ENCODE measurements at places on chromosomes 12 and 14. TPM values are rescaled to one million over a fixed set of nuclear protein-coding genes. Genes with fewer than 3 reads are reported as not detected.

GRCh38 chr12:75294797-75295196 is 35.3 kb downstream of the CAPS2 start:
- DNase-seq: no peak

GRCh38 chr12:81360916-81361315 is 283.0 kb downstream of the ACSS3 start:
- DNase-seq: no peak

DNA sequence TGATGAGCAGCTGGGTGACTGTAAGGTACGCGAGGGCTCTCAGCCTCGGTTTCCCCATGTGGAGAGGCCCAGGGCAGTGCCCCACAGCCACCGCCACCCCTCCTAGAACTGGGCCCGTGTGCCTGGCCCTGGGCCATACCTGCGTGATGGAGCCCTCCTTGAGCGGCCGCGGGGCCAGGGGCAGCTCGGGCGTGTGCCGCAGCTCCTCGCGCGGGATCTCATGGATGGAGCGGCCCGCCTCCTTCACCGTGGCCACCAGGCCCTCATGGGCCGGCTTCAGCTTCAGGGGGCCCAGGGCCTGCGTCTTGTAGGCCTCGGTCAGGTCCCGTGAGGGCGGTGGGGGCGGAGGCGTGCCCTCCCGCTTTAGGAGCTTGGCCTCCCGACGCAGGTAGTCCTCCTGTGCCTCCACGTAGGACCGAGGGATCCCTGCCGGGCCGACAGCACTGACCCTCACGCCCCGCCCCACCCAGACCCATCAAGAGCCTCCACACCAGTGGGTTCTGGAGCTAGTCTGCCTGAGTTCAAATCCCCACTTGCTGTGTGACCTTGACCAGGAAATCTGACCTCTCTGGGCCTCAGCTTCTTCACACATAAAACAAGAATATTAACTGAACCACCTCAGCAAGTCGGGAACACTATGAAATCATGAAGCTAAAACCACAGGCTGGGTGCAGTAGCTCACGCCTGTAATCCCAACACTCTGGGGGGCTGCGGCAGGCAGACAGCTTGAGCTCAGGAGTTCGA is 51.7 kb downstream of the RFLNA start:
- DNase-seq: no peak

DNA sequence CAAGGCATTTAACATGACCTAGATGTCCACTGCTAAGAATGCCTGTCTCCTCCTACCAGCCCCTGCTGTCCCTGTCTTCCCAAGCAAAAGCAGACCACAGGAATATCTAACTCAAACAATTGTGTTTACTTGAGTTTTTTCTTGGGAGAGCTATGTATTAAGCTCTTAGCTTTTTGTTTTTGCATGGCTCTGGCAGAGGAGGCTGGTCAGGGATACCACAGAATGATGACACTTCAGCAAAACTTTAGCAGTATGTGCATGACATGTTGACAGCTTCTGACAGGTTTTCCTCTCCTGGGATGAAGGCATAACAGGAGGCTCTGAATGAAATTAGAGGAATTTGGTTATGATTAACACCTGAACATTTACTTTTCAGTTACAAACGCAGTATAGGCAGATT is 6.9 kb downstream of the TMBIM6 start:
- DNase-seq: peak; percentile 58

DNA sequence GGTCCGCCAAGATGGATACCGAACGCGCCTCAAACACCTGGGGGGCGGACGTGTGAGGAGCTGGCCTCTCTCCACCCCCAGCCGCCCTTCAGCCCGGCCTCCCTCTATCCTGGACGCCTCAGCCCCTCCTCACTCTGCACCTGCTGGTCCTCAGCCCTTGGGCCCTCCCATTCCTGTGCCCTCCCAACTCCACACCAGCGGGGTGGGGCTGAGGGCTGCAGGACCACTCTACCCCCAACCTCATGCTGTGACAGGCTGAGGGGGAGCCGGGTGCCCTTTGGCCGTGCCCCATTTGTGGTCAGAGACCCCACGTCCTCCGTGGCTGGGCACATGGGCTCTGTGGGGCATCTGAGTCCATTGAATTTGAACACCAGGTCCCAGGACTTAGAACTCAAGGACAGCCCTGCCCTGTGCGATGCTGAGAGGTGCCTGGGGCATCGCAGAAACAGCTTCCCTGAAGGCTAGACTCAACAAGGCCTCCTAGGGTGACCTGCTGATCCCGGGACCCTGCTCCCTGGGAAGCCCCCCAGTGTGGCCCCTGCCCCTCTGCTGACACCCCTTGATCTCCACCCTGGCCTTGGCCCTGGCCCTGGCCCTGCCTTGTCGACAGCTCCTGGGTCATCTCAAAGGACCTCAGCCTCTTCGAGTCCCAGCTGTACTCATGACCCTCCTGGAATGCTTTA is 82.0 kb upstream of the SFSWAP start:
- no peak for DNase-seq

- DNase-seq: no peak
Measured at GRCh38 chr12:77387214-77387613, 321.8 kb upstream of the E2F7 start.

GRCh38 chr12:51848326-51848727 is at the start of gene FIGNL2:
Gene FIGNL2, minus strand, starts transcription at chr12:51848718. Its CDS starts 26,305 bp downstream, at chr12:51822413.
- peak; percentile 80 for DNase-seq

- no peak for DNase-seq
Measured at GRCh38 chr14:74509587-74510222, 16.1 kb downstream of the ISCA2 start.

DNA sequence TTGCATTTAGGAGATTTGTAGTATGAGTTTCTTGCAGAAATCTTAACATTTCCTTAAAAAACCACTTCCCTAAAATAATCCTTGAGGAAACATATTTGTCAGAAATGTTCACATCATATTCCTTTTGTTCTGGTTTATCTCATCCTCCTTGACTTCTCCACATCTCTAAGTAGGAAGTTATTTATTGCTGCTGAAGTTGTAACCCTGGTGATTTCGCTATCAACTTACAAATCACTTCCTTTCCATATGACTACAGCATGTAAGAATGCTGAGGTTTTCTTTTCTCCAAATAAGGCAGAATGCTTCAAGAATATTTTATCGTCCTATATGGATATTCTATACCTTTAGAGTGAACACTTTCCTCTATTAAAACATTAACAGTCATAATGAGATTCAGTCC is 751.7 kb downstream of the NRXN3 start:
- no peak for DNase-seq

GRCh38 chr12:79227091-79227490 is 362.5 kb downstream of the SYT1 start:
- no peak for DNase-seq

GRCh38 chr14:23751616-23752015 is 115.5 kb downstream of the DHRS2 start:
- DNase-seq: peak; percentile 38

- DNase-seq: no peak
Measured at GRCh38 chr12:31386364-31386777, 60.4 kb upstream of the SINHCAF start.

DNA sequence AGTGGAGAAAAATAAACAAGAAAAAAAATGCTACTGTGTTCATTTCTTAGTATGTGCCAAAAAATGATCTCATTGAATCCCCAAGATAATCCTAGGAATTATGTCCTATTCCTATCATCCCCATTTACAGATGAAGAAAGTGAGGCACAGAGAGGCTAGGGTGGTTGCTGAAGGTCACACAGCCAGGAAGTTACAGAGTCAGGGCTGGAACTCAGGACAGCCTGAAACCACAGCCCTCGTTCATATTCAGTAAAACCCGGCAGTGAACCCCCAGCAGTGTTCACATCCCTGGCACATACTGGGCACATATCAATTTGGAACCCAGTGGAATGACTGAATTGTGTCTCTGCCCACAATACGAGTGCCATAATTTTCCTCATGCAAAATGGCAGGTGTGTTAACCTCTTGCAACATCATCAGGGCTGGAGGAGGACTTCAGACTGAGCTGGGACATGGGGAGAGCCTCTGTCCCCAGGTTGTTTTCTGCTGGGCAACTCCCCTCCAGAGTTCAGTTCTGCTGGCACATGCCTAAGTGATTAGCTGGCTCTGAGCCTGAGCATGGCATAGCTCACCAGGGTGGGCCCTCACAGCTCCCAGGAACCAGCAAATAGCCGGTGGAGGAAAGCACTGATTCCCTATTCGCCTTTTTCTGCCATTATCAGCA is 2.0 kb upstream of the PPP1CC start:
- DNase-seq: no peak

- no peak for DNase-seq
Measured at GRCh38 chr12:121154793-121155375, 22.2 kb downstream of the P2RX7 start.

DNA sequence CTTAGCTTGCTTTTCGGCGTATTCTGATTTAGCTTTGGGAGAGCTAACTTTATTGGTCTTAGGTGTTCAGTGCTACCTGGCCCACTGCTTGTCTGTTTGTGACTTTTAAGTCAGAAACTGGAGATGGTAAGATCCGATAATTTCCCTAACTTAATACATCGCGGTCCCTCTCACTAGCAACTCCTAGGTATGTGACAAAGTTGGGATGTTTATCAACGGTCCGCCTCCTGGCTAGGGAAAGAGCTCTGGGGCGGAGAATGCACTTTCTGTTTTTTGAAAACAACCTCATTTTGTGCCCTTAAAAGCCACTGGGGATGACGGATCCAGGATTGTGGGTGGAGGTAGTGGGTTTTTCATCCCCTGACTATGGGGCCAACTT is 1.2 kb downstream of the CDKN1B start:
- DNase-seq: peak; percentile 81

DNA sequence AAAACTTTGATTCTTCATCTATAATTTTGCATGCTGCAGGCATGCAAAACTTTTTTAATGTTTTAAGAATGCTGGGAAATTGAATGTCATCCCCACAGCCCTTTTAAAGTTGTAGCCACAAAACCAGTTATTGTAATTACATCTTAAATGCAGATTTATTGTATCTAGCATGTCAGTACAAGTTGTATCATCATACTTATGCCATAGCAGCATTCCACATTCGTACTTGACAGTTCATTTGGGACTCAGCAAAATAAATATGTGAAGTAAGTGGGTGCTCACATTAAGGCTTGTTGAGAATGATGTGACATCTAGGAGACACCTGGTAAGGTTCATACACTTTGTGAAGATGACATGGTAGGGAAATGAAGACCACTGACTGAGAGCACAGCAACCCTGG is 44.0 kb upstream of the GZMB start:
- DNase-seq: no peak

DNA sequence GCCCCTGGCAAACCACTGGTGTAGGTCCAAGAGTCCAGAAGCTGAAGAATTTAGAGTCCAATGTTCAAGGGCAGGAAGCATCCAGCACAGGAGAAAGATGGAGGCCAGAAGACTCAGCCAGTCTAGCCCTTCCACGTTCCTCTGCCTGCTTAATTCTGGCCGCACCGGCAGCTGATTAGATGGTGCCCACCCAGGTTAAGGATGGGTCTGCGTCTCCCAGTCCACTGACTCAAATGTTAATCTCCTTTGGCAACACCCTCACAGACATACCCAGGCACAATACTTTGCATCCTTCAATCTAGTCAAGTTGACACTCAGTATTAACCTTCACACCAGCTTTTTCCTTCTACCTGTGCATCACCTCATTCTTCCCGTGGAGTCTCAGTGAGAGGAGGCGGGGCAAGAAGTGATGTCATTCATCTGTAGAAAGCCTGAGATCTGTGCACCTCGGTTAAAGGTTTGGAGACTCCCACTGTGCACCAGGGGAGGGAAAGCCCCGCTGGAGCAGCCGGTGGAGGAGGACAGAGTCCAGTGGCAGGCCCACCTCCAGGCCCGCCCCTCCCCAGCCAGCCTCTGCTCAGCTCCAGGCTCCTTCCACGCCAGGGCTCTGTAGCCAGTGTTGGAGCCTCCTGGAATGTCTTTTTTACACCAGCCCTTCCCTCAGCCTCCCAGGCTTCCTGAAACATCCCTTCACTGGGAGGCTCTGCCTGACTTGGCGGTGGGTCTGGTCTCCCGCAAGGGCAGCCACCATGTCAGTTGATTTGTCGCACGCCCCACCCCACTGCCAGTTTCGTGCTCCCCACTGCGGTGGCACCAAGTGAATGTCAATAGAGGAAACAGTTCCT is 80.1 kb upstream of the DYNC1H1 start:
- DNase-seq: no peak

DNA sequence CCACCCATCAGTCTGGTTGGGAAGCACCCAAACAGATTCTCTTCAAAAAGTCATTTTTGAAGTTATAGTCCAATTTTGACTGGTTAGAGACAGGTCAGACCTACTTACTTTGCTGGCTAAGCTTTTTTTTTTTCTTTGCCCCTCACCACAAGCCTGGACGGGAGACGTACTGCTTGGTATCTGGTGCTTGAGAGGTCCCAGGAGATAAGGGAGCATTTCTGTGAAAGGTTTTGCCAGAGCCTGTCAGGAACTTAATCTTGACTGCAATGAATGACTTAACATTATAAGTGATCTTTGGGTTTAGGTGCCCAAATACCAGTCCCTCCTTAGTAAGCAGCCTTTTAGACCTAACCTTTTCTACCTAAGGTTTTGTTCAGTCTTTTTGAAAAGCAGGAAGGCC is 6.3 kb downstream of the MTHFD1 start:
- DNase-seq: no peak

IQSEC3 gene
- not detected for total RNA-seq

EIF2B1 gene
- 32.6 TPM for total RNA-seq

KRT84 gene
- not detected for total RNA-seq

SMARCD1 gene
- total RNA-seq: 50.3 TPM

VDR gene
- total RNA-seq: 32.2 TPM

IRF2BPL gene
- total RNA-seq: 19.4 TPM

CALM1 gene
- 227 TPM for total RNA-seq

SOX5 gene
- 5.1 TPM for total RNA-seq

CCDC197 gene
- not detected for total RNA-seq

CYP46A1 gene
- 0.59 TPM for total RNA-seq

AGAP2 gene
- total RNA-seq: 0.72 TPM

ADGRD1 gene
- 0.72 TPM for total RNA-seq
